Epithelial cell of proximal tubule (primary cell): ENCODE measurements at places on chromosomes 11 and 22. TPM values are rescaled to one million over a fixed set of nuclear protein-coding genes. Genes with fewer than 3 reads are reported as not detected.

The MS4A4A gene
- total RNA-seq = not detected in 2 replicates

The POU2AF1 gene
- total RNA-seq = not detected in 2 replicates

The CENPM gene
- total RNA-seq = 58.2 and 68.1 TPM in 2 replicates

The KDM4D gene
- 1.7 and 1.8 TPM in 2 replicates for total RNA-seq

The EHF gene
- 17.1 and 22.7 TPM in 2 replicates for total RNA-seq

The SLC1A2 gene
- under 0.01 TPM in 1 of 2 replicates, not detected in the other for total RNA-seq

The SORL1 gene
- 1.5 and 7.8 TPM in 2 replicates for total RNA-seq

The TBX1 gene
- not detected in 2 replicates for total RNA-seq

The SCARF2 gene
- 12.6 and 15.0 TPM in 2 replicates for total RNA-seq

The MRGPRE gene
- total RNA-seq = not detected in 2 replicates

The TIGD3 gene
- 0.75 and 1.2 TPM in 2 replicates for total RNA-seq

The RAB6A gene
- 71.4 and 158 TPM in 2 replicates for total RNA-seq

The PKDREJ gene
- not detected in 2 replicates for total RNA-seq

The KRTAP5-1 gene
- total RNA-seq = not detected in 2 replicates

The SLC7A4 gene
- 0.29 and 1.8 TPM in 2 replicates for total RNA-seq

The KRTAP5-2 gene
- not detected in 2 replicates for total RNA-seq

The PAX6 gene
- 0.36 TPM in 1 of 2 replicates, not detected in the other for total RNA-seq

The SDF2L1 gene
- total RNA-seq = 93.2 and 109 TPM in 2 replicates

The SCGB2A2 gene
- total RNA-seq = not detected in 2 replicates

The MUC6 gene
- total RNA-seq = not detected in 2 replicates

The GRIA4 gene
- total RNA-seq = 0.69 TPM in 1 of 2 replicates, not detected in the other

The GLB1L3 gene
- 0.17 TPM in 1 of 2 replicates, not detected in the other for total RNA-seq

The POTEH gene
- total RNA-seq = not detected in 2 replicates

The SEPTIN5 gene
- 3.7 and 3.9 TPM in 2 replicates for total RNA-seq

The PTGDR2 gene
- 0.29 TPM in 1 of 2 replicates, not detected in the other for total RNA-seq

The GAS2L1 gene
- total RNA-seq = 31.4 and 34.9 TPM in 2 replicates

The MISFA gene
- total RNA-seq = 0.36 and 1.3 TPM in 2 replicates

The OR5B21 gene
- total RNA-seq = not detected in 2 replicates

The C11orf87 gene
- not detected in 2 replicates for total RNA-seq

The MRGPRX3 gene
- not detected in 2 replicates for total RNA-seq

The DRD4 gene
- total RNA-seq = not detected in 2 replicates

The MB gene
- not detected in 2 replicates for total RNA-seq

The ENTHD1 gene
- total RNA-seq = not detected in 2 replicates
